ENCODE measurements at places on chromosomes 11 and 22. TPM values are rescaled to one million over a fixed set of nuclear protein-coding genes. Genes with fewer than 3 reads are reported as not detected.

Gene GDPD4
- not detected for total RNA-seq

Gene MMP10
- total RNA-seq: 1.2 TPM

Gene GUCY1A2
- total RNA-seq: 1.7 TPM

Gene CLTCL1
- total RNA-seq: 9.5 TPM

Gene SGSM1
- total RNA-seq: under 0.01 TPM

Gene TRPC6
- 1.00 TPM for total RNA-seq

Gene FBLN1
- total RNA-seq: 94.1 TPM

Gene C11orf16
- total RNA-seq: not detected

Gene CHRDL2
- total RNA-seq: not detected

Gene NRXN2
- total RNA-seq: 0.55 TPM

Gene PRAME
- not detected for total RNA-seq

Gene GSTT2B
- total RNA-seq: 4.5 TPM

Gene APIP
- 27.9 TPM for total RNA-seq

Gene MS4A7
- total RNA-seq: not detected

Measured in uterine smooth muscle cell (primary cell).